ENCODE measurements at places on chromosomes 1 and 21.

DNA sequence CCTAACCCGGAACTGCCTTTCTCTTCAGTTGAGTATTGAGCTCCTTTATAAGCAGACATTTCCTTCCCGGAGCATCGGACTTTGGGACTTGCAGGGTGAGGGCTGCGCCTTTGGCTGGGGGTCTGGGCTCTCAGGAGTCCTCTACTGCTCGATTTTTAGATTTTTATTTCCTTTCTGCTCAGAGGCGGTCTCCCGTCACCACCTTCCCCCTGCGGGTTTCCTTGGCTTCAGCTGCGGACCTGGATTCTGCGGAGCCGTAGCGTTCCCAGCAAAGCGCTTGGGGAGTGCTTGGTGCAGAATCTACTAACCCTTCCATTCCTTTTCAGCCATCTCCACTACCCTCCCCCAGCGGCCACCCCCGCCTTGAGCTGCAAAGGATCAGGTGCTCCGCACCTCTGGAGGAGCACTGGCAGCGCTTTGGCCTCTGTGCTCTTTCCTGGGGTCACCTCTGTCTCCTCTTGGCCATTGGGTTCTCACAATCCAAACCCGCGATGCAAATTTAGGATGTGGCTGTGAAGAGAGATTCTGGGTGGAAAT, 3.7 kb downstream of the OLIG2 start:
- no peak for DNase-seq

DNA sequence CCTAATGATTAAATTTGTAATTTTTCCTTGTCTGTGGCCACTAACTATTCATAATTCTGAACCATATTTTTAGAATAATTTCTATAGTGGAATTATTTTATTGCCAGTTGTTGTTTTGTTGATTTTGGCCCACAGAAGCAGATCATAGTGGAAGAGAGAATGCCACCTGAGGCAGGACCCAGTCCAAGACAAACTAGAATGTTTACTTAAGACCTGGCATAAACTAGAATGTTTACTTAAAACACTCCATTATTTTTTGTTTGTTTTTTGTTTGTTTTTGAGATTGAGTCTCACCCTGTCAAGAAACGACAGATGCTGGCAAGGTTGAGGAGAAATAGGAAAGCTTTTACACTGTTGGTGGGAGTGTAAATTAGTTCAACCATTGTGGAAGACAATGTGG, 310.2 kb downstream of the MRPL39 start:
- DNase-seq: no peak

- no peak for DNase-seq
Observed at GRCh38 chr1:182368358-182368757, 23.2 kb downstream of the GLUL start.

DNA sequence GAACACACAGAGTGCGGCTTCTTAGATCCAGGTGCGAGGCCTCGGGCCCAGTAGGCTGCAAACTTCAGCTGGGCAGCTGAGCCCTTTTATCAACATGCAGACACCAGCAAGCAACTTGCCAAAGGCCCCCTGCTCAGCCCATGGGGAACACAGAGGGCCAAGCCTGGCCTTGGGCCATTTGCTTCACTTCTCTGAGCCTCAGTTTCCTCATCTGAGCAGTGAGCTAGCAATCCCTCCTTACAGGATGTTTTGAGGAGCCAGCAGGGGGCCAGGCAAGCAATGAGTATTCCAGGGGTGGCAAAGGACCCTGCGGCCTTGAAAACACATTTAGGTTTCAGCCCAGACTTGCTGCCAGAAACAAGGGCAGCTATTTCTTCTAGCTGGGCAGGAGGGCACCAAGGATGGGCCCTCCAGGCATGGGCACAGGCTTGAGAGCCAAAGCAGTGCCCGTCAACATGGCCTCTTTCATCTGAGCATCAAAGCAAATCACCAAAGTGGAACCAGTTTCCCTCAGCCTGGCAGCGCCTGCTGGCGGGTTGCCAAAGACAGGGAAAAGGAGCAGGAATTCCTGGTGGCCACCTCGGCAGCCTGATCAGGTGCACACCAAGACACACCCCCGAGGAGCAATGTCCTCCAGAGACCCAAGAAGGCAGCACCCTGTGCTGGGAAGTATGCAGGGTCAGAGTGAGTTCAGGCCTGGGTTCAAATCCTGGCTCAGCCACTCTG, 1.4 kb downstream of the MATN1 start:
- no peak for DNase-seq

DNA sequence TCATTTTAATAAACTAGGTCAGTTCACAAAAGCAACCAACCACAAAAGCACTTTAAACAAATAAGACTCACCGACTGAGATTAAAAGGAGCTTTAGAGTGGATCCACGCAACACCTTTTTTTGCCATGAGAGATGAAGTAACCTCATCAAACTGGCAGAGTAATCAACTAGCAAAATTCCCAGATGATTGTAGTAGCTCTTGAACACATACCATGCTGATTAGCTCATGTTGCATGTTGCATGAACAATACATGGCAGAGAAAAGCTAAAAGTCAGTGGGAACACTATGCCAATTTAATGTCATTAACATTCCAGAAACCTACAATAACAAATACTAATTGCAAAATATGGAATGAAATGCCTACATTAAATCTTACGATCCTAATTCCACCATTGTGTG, 4.1 kb downstream of the WARS2 start:
- DNase-seq: no peak

DNA sequence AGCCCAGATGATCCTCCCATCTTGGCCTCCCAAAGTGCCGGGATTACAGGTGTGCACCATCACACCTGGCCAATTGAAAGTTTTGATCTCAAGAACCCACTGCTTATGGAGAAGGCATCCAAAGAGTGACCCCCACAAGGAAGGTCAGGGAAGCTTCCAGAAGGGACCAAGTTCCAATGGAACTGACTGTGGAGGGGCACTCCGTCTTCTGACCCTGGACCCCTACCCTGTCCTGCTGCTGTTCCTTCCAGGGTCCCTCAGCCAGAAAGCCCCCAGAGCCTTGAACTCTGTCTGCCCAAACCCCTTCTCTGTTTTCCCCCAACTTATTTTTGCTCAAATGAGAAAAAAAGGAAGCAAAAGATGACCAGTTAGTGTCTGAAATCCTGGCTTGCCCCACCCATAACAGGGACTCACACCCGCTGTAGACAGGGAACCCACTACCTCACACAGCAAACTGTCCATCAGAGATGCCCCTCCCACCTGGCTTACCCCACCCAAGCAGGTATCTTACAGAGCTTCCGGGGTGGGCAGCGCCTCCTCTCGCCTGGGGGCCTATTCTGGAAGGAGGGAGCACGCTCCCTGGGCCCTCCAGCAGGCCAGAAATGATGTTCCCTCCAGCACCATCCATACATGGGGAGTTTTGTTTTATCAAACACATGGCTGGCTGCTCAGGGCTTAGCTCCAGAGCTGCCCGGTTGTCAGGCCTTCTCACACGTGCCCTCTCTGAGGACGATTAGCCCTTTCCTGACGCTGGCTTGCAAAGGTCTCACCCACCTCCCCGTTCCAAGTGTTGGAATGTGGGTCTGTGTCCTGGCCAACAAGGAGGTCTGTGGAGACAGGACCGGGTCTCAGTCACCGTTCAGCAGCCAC, 3.1 kb upstream of the WNT3A start:
- no peak for DNase-seq

DNA sequence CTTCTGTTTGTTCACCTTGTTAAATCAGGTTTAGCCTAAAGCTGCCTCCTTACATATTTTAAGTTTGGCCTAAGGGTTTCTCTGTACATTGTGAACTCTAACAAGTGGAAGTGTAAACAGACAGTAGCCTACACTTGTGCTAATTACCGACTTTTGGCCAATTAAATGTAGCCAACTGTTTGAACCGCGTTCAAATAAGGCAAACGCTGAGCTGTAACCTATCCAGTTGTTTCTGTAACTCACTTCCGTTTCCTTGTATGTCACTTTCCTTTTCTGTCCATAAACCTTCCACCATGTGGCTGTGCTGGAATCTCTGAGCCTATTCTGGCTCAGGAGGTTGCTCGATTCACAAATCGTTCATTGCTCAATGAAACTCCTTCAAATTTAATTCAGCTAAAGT, 8.0 kb upstream of the FCAMR start:
- no peak for DNase-seq

DNA sequence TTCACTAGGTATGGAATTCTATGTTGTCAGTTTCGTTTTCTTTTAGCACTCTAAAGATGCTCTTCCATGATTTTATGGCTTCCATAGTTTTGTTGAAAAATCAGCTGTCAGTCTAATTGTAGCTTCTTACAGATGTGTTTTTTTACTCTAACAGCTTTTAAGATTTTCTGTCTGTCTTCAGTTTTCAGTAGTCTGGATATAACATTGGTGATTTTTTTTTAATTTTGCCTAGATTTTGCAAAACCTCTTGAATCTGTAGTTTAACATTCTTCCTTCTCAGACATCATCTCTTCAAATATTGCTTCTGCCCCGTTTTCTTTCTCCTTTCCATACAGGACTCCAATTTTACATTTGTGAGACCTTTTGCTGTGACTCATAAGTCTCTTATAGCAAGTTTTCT, 17.9 kb upstream of the DYRK1A start:
- DNase-seq: no peak

DNA sequence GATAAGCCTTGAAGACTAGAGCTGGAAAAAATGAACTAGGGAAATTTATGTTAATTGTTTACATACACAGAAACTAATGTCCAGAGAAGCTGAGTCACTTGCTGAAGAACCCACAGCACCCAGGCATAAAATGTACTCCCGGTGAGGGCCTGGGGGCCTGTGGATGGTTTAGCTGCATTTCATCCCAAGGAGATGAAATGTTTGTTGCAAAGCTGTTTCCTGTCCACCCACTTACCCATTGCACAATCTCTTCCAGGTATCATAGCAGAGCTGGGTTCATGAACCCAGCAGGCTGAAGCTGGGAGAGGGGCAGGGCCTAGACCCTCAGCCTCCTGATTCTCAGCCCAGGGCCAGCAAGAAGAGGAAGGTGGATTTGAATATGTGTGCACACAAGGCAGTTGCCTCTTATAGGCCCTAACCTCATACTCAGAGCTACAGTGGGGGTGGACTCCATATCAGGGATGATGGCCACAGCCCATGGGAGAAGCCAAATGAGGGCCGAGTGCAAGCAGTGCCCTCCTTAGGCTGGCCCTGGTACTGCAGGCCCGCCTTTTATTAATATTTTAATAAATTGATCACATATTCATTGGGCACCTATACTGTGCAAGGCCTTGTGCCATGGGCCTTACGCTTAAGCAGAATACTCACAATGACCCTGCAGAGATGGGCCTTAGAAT, 110.8 kb downstream of the LACTBL1 start:
- no peak for DNase-seq

GRCh38 chr21:45873866-45874265, 107.7 kb upstream of the COL6A1 start:
- no peak for DNase-seq

DNA sequence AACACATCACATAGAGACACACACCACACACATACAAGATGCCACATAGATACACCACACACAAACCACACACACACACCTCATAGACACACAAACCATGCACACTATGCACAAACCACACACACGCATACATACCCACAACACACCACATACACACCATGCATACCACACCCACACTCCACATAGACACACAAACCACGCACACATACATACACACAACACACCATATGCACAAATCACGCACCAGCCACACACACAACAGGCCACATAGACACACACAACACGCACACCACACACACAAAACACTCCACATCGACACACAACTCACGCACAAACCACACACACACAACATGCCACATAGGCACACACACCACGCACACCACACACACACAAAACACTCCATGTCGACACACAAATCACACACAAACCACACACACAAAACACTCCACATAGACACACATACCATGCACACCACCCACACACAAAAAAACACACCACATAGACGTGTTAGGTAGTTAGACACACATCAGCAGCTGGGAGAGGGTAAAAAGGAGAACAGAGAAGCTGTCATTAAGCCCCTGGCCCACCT, 49.5 kb upstream of the SLC19A1 start:
- DNase-seq: no peak

- DNase-seq: no peak
Observed at GRCh38 chr1:54767526-54767925, 3.2 kb upstream of the PARS2 start.

- no peak for DNase-seq
Observed at GRCh38 chr1:99370476-99370875, 106.2 kb downstream of the PLPPR4 start.

GRCh38 chr21:42413093-42413492, 9.4 kb downstream of the UBASH3A start:
- no peak for DNase-seq

DNA sequence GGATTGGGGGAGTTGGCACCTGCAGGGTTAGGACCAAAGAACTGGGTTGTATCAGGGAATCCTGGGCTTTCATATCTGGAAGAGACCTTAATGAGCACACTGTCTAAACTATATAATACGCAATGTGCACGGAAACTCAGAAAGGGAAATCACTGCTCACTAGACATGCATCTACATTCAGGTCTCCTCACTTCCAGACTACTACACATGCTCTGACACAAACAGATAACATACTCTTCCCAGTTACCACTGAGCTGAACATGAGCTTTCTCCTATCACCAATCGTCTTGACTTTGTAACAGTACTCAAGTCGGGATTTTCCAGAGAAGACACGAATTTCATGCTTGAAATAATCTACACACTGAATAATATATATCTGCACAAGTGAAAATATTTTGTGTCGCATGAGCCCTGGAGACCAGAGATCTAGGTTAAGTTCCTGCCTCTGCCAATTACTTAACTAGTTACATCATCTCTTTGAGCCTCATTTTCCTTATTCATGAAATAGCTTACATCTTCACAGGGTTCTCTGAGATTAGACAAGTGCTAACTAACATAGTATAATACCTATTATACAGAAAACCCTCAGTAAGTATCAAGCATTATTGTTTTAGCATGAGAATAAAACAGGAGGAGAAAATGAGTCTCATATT, 101.1 kb downstream of the JAK1 start:
- DNase-seq: no peak
